ENCODE measurements at places on chromosomes 2 and 18.

GRCh38 chr2:240601831-240602160 lies 15.3 kb downstream of the CAPN10 start:
- no peak for DNase-seq

- DNase-seq = no peak
These were observed 191.8 kb downstream of the RNF144A start for GRCh38 chr2:7108792-7109532.

- DNase-seq = no peak
These were observed 278.1 kb downstream of the DCDC2C start for GRCh38 chr2:3981446-3981987.

GRCh38 chr18:48263192-48263853 lies 145.9 kb downstream of the ZBTB7C start:
- DNase-seq = no peak

DNA sequence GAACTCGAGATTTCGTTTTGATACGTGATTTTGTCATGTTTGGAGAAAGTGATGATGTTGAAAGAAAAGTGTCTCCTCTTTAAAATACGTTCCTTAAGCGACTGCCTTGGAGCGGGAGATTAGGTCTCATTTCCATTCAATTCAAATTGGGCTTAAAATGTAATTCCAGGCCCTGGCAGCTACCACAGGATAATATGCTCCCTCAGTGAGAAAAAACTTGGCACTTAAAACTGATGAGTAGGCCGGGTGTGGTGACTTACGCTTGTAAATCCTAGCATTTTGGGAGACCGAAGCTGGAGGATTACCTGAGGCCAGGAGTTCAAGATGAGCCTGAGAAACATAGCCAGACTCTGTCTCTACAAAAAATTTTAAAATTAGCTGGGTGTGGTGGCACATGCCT lies 146.3 kb upstream of the L3MBTL4 start:
- no peak for DNase-seq

- peak; percentile 95 for DNase-seq
These were observed 147.7 kb downstream of the KLHL29 start for GRCh38 chr2:23532391-23533337.

DNA sequence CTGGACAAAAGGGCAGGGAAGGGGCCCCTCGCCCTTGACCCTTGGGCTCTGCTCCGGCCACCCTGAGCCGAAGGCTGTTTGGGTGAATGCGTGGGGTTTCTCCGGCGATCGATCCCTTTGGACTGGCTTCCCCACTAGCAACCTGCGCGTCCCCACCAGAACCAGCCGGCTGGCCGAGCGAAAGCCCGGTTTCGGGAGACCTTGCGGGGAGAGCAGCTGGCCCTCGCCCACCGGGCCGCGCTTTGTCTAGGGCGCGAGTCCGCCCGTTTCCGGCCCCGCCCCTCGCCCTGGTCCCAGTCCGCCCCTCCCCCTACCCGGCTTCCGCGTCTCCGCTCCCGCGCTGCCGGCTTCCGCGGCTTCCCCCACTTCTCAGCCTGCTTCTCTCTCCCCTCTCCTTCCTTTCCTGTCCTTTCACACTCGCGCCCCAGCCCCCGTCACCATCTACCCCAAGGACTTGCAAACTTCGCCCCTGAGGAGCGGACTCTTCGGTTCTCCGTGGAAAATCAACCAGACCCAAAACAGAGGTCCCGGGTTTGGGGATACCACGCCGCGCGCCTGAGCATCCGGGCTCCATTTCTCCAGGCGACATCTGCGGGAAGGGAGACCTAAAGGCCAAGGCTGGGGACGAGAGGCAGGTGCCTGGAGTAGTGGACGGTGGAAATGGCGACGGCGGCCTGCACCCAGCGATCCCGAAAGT lies 48.0 kb upstream of the ATP6V1B1 start:
- DNase-seq = no peak

DNA sequence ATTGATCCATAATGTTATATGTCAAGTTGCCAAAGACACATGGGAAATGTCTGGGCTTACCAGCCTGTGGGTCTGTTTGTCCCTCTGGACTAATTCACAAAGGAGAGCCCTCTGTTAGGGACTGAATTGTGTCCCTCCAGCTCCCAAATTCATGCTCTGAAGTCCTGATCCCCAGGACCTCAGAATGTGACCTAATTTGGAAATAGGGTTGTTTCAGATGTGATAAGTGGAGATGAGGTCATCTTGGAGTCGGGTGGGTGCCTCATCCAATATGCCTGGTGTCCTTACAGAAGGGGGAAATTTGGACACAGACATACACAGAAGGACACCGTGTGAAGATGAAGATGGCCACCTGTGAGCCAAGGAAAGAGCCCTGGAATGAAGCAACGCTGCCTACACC lies 41.4 kb upstream of the ROCK2 start:
- no peak for DNase-seq

GRCh38 chr18:57660961-57661360 lies 39.3 kb upstream of the NARS1 start:
- DNase-seq = no peak

DNA sequence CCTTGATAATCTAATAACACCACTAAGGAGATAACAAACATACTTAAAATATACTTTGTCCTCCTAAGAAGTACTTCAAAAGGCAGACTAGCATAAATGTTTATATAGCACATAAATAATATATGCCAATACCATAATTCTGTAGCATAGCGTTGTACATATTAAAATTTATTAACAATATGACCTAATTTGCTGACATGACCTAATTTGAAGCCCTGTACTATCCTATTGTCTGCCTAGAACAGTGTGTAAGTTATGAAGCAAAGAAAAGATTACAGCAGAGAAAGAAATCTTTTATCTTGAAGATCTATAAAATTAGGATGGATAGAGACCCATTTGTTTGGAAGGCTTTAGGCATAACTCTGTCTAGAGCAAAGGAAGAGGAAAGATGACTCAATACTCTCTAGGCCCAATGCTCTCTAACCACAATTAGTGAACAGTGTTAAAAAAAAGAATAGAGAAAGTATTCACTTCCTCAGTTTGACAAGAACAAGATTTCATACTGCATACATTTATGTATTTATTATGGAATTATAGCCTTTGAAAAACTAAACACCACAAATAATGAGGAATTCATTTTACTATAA lies 231.3 kb downstream of the ZRANB3 start:
- DNase-seq = no peak

- DNase-seq = no peak
These were observed 27.7 kb downstream of the SH3BP4 start for GRCh38 chr2:234979204-234980167.

GRCh38 chr18:37238282-37239108 lies 327.1 kb downstream of the CELF4 start:
- DNase-seq = no peak

DNA sequence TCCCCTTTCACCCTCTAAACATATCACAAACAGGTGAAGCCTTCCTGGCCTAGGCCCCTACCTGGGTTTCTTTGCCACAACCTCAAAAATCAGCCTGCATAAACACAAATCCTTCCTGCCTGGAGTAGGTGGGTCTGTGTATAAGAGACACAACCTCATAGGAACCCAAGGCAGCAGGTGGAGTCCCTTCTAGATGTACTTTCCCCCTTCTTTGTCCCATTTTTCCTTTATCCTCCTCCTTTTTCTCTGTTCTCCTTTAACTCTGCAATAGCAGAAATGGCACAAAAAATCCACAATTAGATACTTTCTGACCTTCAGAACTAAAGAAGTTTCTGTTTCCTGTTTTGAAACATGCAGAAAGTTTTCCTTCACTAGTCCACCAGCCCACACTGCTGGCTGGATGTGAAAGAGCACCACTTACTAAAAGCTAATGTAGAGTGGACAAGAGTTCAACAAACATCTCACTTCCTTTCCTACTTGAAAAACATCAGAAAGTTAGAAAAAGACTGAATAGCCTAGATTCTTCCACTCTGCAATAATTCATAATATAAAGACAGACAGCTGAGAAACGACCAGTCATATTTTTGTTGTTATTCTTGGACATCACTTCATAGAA lies 11.2 kb downstream of the SLC40A1 start:
- no peak for DNase-seq

DNA sequence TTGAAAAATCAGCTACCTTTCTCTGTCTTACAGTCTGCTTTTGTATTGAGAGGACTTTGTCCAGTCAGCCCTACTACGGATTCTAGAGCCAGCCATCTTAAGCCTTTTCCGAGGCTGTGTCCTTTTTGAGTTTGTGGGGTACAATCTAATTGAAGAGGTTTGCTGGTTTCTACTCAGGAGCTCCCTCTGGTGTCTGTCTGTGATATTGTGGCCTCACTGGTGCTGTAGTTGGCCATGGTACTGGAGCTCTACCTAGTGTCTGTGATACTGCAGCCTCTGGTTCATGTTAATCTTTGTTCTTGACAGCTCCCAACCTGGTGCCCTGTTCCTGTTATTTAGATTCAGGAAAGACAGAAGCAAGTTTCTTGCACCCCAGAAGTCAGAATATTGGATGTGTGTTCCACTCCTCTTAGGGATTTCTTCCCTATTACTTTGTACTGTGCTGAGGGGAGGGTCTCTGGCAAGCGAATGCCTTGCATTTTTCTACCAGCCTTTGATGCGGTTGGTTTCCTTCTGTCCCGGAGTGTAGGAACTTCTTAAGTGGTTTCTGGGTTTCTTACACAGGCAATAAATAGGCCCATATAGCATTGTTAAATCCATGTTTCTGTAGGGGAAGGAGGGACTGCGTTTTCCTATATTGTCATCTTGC lies 78.5 kb downstream of the ACSL3 start:
- peak; percentile 32 for DNase-seq
